ENCODE measurements at places on chromosomes 1 and 21.
A peak's percentile ranks its signal among the peaks of the same experiment; 100 is the strongest.

DNA sequence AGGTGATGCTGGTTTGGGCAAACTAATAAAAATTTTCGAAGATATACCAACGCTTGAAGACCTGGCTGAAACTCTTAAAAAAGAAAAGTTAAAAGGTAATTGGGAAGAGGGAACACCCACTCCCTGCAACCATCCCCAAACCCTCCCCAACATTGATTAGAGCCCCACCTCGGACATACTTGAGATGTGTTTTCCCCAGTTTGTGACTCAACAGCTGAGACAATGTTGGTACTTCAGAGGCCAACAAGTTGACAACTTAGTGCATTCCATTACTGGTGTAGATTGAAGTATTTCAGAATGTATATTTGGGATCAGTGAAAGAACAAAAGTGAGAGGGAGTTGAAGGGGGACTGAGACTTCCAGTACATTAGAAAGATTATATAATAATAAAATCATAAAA, 5.1 kb downstream of the IFI16 start:
- no peak for DNase-seq

DNA sequence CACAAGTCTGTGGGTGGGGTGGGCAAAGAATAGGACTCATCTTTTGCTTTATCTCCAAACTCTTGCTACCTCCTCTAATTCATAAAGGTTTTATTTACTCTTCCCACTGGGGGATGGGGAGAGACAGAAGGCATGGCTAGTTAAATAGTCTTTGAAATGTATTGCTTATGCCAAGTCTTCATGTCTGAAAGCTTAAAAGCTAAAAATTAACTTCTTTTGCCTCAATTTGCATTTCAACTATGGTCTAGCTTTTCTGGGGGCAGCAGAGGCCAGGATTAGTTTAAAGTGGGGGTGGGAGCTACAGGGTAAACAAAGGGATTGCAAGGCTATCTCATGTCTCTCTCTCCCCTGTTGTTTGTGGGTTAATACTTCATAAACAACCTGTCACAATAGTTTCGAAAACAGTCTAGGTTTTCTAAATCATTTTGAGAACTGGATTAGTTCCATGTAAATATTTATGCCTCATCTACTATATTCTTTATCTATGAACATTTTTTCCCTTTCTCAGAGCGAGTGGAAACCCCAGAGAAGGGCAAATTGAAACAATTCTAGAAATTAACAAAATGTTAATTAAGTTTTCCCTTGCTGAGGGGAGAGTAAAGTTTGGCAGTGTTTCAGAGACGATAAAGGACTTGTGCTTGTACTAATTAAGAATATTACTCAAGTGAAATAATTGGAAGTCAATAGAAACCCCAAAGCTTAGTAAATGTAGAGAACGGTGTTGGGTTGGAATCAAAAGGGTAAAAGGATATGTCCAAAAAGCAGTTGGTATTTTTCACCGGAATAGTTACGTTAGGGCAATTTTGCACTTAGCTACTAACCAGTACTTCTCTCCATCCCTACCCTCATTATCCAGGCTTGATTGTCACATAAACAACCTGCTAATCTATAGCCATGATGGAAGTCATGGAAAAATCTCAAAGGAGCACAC, 182.2 kb downstream of the GIPC2 start:
- DNase-seq = no peak

GRCh38 chr21:41926117-41926806, 27.6 kb downstream of the C2CD2 start:
- peak; percentile 38 for DNase-seq

DNA sequence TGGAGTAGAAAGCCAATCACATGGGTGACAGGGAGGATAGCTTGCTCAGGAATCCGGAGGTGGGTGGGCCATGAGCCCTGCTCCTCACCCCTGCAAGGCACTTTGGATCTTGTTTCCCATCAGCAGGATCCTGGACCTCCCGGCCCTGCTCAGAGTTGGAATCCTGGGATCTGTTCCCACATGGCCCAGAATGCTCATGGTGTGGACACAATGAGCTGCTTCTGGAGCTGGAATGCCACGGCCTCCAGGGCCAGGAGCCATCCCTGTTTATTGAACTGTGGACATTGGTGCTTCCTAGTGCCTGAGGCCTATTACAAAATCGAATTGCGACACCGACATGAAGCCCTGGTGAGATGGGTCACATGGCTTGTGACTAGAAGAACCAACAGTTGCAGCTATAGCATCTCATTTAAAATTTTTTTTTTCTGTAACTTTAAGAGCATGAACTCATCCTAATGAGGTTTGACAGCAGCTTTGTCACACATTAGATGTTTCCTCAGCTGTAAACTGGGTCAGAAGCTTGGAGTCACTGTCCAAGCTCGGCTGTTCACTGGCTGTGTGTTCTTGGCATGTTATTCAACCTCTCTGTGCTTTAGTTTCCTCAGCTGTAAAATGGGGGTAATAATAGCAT, 40.4 kb upstream of the GOLT1A start:
- no peak for DNase-seq

GRCh38 chr1:146031476-146031875, 9.9 kb upstream of the HJV start:
- no peak for DNase-seq

DNA sequence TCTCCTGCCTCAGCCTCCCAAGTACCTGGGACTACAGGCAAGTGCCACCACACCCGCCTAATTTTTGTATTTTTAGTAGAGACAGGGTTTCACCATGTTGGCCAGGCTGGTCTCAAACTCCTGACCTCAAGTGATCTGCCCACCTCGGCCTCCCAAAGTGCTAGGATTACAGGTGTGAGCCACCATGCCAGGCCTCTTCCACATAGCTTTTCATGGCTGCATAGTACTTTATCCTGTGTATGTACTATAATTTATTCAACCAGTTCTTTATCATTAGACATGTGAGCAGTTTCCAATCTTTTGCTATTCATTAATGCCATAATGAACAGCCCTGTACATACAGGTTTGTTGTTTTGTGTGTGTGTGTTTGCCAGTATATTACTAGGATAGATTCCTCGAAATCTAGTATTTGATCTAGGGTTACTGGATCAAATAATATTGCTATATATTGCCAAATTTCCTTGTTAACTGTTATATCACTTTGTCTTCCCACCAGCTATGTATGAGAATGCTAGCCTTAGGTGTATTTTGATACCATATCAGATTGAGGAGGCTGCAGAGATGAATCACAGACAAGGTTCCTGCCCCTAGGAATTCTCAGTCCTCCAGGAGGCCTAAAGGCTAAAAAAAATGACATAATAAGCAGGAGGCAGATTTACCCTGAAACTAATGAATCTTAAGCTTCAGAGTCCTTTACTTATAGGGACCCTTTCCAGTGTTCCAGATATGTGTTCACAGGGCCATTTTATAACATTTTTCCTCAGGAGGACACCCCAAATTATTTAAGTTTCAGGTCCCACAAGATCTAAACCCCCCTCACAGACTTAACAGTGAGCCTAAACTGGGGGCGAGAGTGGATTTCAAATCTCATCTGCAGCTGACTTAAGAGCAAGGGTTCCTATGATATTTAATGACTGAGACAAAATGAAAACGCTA, 2.1 kb upstream of the PDIK1L start:
- DNase-seq = no peak

DNA sequence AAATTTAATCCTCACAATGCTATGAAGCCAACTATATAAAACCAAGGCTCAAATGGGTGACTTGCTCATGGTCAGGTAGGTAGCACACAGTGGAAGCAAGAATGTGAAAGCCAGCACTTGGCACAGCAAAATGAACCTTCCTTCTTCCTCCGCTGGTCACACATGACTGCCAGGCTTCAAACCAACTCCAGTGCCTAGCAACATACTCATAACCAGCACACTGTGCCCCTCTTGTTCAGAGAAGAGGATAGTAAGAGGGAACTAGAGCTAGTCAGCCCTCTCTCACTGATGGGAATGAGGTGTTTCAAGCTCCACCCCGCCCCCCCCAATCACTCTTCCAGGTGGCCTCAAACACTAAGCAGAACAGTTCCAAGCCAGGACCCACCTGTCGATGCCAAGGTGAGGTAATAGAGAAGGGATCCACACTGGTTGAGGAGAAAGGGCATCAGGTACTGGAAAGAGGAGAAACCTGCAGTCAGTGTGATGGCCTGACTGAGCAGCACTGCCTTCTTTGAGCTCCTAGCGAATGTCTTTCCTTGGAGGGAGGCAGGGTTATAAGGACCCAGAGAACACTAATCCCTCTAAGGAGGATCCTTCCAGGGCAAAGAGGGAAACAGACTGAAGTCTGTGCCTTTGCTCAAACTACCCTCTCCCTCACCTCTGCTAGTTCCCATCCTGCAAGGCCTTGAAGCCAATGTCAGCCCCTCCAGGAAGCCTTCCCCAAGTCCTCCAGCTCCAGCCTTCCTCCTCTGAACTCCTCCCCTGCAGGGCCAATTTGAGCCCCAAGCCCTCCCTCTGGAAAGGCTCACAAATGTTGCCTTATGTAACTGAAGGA, 1.2 kb downstream of the TMEM234 start:
- no peak for DNase-seq

DNA sequence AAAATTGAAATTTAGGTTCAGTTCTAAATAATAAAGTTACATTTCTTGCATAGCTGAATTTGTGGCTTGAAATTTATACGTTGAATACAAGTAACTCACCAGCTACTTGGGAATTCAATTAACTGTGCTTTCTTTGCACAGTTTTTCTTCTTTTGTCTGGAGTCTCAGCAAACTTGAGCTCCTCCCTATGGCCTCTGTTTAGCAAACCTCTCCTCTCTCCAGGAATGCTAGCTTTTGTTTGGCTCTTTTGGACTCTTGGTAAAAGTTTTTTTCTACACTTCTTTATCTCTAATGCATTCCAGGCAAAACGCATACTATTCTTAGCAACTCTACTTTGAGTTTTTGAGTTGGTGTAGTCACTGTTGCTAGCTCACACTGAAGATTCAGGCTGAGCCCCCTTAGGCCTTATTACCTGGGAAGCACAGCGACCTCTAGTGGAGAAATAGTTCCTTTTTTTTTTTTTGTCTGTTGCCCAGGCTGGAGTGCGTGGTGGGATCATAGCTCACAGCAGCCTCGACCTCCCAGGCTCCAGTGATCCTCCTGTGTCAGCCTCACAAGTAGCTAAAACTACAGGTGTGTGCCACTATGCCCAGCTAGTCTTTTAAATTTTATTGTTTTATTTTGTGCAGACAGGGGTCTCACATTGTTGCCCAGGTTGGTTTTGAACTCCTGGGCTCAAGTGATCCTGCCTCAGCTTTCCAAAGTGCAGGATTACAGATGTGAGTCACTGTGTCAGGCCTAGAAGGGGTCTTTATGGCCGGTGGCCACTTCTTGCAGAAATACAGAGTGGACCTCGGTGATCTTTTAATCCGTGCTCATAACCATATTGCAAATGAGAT, 61.7 kb downstream of the CASQ2 start:
- DNase-seq = no peak

DNA sequence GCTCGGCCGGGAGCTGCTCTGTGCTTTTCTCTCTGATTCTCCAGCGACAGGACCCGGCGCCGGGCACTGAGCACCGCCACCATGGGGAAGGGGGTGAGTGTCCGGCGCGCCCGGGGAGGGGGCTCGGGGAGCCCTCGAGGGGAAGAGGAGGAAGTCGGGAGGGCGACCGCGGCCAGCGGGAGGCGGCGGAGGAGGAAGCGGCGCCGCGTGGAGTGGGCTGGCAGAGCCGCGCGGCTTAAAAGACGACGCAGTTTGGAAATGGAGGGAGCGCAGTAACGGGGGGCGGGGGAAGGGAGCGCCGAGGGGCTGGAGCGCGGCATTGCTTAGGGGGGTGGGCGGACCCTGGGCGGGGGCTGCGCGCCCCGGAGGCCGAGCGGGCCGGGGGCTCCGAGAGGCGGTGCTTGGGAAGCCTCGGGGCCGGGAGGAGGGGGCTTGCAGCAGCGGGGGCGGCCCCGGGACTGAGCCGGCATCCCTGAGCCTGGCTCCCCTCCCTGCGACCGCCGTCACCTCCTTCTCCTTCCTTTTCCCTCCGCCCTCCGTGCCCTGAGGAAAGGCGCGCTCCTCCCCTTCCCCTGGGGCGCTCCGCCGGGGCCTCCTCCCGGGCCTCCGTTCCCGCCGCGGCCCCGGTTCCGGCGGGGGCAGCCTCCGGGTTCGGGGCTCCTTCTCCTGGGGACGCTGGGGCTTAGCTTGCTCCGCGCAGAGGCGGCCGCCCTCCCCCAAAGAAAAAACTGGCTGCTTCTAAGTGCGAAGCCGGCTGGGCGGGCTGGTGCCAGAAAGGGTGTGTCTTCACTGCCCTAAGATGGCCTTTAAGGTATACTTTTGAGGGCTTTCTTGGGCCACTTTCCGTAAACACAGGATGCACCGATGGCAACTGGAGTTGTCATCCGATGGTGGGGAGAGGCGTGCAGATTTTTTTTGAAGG, 648 bp downstream of the ATP1A1 start:
- peak; percentile 27 for DNase-seq

DNA sequence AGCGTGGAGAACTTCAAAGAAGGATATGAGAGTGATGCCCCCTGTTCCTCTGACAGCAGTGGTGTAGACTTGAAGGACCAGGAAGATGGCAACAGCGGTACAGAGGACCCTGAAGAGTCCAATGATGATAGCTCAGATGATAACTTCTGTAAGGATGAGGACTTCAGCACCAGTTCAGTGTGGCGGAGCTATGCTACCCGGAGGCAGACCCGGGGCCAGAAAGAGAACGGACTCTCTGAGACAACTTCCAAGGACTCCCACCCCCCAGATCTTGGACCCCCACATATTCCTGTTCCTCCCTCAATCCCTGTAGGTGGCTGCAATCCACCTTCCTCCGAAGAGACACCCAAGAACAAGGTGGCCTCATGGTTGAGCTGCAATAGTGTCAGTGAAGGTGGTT, 14.0 kb downstream of the CERS2 start:
- DNase-seq = no peak

DNA sequence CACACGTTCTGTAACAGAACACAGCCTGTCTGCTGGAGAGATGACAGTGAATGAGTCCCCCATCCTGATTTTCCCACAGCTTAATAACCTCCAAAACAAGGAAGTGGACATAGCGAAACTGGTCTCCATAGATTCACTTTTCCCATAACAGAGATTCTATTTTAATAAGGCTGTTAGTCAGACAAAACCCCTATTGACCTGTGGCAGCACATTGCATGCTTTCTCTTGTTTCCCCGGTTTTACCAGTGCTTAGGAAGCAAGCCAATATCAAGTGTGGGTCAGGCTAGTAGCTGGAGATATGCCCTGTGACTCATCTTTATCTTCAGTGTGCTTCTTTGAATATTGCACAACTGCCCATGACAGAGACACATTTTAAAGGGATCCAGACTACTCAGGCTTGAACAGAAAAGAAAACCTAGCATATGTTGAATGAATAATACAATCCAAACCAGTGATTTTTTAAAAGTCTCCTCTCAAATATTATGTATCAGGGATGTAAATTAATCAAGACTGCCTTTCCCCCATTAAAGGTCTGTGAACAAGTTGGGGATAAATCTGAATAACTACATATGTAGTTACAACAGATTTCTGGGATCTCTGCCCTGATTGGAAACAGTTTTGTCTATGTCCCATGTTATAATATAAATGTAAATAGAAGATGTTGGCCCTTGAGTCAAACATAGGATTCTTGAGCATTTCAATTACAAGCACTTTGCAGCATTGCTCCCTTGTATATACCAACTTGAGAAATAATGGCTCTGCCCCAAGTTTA, 11.9 kb upstream of the CLDN8 start:
- no peak for DNase-seq

DNA sequence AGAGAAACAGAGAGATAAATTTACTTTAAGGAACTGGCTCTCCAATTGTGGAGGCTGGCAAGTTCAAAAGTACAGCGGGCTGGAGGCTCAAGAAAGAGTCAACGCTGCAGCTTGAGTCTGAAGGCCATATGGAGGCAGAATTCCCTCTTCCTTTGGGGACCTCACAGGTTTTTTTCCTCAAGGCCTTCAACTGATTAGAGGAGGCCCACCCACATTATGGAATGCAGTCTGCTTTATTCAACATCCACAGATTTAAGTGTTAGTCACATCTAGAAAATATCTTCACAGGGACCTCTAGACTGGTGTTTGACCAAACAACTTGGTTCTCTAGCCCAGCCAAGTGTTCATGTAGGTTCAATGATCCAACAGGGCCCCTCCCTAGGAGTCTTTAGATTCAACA, 117.8 kb downstream of the SLC35F3 start:
- no peak for DNase-seq
